CD4-positive, alpha-beta T cell (primary cell): ENCODE measurements at places on chromosomes 16 and 17.

GRCh38 chr17:1769822-1770477, 8.1 kb downstream of the SERPINF1 start:
- DNase-seq = no peak

- no peak for DNase-seq
Measured at GRCh38 chr17:78940708-78941107, 15.5 kb upstream of the TIMP2 start.

DNA sequence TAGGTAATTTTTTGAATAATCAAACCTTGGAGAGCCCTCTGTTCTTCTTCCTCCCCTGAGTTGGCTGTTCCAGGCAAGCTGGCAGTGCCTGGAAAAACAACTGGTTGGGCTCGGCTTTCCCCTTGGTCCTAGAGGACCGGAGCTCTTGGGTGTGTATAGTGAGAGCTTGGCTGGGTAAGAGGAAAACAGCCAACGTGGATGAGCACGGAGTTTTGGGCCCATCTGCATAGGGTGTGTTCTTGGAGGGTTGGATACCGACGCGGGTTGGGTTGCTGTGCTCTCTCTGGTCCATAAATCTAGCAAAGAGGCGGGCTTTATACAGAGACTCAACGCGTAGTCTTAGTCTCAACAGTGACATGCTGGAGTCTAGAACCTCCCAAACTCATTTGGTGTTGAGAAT, 23.2 kb downstream of the ITGB3 start:
- no peak for DNase-seq

DNA sequence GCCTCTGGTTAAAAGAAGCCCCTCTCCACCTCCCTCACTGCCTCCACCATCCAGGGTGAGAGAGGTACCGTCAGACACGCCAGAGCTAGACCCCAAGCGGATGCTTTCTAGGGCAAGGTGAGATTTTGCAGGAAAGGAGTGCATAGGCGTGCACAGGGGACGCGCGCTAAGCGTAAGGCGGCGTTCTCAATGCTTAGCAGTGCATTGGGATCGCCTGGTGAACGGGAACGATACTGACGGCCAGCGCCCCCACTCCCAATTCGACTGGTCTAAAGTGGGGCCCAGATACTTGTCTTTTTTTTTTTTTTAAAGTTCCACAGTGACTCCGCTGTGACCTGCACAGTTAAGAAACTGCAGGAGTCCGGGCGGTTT, 57.9 kb upstream of the CREBBP start:
- DNase-seq = no peak

DNA sequence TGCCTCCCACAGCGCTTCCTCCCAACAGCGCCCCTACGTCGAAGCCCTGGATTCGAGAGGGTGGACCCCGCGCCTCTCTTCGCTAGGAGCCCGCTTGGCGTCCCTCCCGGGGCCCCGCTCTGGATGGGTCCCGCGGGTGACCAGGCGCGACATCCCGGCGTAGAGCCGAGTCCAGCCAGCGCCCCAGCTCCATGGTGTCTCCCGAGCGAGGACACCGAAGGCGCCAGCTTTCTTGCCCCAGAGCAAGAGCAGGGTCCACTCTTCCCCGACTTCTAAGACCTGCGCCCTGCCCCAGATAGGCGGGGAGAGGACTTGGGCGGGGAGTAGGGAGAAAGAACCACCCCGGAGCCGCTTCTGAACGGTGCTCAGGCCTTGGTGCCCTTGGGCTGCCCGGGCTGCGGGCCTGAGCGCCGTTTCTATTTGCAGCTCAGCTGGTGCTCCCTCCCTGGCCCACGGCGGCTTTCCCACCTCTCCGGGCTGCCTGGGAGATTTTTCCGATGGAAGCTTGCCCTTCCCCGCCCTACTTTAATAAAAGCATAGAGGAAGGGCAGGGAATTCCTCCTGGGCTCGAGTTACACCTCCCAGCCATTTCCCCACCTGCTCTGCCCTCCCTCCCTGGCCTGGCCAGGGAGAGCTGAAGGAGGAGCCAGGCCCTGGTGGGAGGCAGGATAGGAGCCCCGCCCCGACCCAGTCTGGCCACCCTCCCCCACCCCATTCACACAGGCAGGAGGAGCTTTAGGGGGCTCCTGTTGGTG, 1.8 kb downstream of the MMP15 start:
- DNase-seq = no peak

DNA sequence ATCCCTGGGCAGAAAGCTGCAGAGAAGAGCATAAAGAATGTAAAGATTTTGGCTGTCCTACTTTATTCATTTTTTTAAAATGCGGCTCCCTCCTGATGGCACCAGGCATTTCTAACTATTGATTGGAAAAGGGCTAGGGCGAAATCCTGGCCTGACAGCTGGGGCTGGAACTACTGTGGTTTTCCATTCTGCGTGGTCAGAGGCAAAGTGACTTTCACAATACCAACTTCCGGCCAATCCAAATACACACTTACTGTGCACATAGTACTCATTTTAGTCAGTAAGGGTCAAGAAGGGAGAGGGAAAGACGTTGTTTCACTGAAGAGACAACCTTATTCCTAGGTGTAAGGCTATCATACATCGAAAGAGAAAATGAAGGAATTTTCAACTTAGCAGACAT, 113.8 kb upstream of the PMFBP1 start:
- DNase-seq = no peak
